ENCODE measurements at places on chromosomes 1 and 21.

DNA sequence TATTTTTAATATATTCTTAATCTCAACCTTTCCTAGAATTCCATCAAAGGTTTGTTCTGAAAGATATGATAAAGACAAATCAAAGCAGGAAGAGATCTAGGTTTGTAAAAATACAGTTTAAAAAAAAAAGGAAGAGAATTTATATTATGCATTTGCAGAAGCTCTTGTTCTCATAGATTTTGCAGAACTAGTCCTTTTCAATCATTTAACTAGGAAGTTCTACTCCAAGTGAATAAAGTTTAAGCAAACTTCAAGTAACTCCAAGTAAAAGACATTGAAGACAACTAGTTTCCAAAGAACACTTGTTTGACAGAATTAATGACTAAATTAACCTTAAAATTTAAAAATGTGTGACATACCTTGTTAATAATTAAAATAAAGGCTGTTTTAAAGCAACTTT lies 55.9 kb downstream of the HNRNPR start:
- DNase-seq: no peak

GRCh38 chr1:204477036-204477740 lies 17.4 kb downstream of the PIK3C2B start:
- DNase-seq: no peak

DNA sequence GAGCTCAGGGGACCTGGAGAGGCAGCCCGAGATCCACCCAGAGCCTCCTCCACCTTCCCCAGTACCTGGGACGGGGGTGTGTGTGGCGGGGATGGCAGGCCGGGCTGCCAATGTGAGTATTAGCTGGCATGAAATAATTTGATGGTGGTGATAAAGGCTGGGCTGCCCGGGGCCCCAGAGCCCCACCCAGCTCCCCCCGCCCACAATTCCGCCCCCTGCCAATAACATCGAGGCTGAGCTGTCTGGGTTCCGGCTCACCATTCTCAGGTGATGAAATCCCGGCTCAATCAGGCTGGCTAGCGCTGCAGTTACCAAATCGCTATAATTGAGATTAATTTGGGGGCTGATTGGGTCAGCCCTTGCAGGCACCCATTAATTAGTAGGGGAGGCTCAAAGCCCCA lies 103.8 kb upstream of the CASZ1 start:
- DNase-seq: no peak

GRCh38 chr1:201628490-201628889 lies 89.6 kb downstream of the NAV1 start:
- no peak for DNase-seq

- DNase-seq: no peak
These were observed 107.9 kb downstream of the RYR2 start for GRCh38 chr1:237149857-237150256.
